ENCODE measurements at places on chromosomes 2 and 18. TPM values are rescaled to one million over a fixed set of nuclear protein-coding genes. Genes with fewer than 3 reads are reported as not detected.

DNA sequence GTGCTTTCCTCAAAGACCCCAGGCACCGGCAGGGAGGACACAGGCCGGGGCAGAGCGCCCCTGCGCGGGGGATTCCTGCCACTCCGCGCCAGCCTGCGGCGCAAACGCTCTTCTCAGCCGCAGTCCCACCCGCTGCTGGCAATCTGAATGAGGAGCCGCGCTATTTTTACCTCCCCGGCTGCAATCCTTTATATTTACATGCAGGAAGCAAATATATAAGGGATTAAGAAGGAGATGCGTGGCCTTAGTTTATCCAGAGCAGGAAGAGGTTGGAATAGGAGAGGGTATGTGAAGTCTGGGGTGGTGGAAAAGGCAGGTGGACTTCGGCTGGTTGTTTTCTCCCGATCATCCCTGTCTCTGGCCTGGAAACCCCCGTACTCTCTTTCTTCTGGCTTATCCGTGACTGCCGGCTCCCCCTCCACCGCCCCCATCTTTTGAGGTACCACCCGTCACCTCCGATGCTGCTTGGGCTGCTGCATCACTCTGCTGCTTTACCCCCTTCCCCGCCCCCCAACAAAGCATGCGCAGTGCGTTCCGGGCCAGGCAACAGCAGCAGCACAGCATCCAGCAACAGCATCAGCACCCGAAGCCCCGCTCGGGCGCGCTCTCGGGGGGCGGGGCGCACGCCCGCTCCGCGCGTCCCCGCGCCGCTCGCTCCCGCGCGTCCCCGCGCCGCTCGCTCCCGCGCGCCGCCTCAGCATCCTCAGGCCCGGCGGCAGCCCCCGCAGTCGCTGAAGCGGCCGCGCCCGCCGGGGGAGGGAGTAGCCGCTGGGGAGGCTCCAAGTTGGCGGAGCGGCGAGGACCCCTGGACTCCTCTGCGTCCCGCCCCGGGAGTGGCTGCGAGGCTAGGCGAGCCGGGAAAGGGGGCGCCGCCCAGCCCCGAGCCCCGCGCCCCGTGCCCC, at the start of gene ADAM23:
ADAM23 (plus strand) TSS at position 700 of the 902 bp plus-strand sequence. CDS start 335 bp downstream, outside the sequence.
- peak within 1 kb of the TSS; percentile 67 for H3K27ac ChIP-seq
- H3K36me3 ChIP-seq, result no peaks in the 10 kb centered on the region
- no peak for DNase-seq
- H3K4me3 ChIP-seq, result peak within 1 kb of the TSS; percentile 61
- peaks cover 4% of the 10 kb centered on the region for H3K27me3 ChIP-seq
- peaks cover 12% of the 10 kb centered on the region for H3K4me1 ChIP-seq

GRCh38 chr18:38198956-38199355, 633.4 kb upstream of the CELF4 start:
- no peaks in the 10 kb centered on the region for H3K36me3 ChIP-seq
- no peak overlapping the region for H3K4me3 ChIP-seq
- H3K4me1 ChIP-seq, result no peaks in the 10 kb centered on the region
- DNase-seq, result no peak
- H3K27me3 ChIP-seq, result no peaks in the 10 kb centered on the region

DNA sequence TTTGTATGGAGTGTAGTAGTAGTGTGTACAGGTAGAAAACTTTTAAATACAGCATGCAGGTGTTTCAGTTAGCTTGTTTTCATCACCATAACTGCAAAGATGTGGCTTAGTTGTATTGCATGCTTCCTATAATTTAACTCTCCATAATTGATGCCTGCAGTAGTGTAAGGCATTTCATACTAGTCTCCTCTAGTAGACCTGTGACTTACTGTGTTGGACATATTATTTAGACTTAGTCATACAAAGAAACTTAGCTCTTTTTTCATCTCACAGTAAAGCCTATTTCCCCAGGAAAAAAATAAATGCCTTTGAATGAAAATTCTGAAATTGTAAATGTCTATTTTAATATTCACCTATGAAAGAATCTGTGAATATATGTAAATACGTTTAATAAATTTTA, 52.8 kb upstream of the TWSG1 start:
- no peak overlapping the region for H3K27ac ChIP-seq
- no peak for DNase-seq
- H3K4me3 ChIP-seq, result no peak overlapping the region
- H3K36me3 ChIP-seq, result peaks cover 52% of the 10 kb centered on the region
- H3K27me3 ChIP-seq, result no peaks in the 10 kb centered on the region
- H3K4me1 ChIP-seq, result no peaks in the 10 kb centered on the region

GRCh38 chr2:108980076-108980475, 8.9 kb downstream of the EDAR start:
- H3K27me3 ChIP-seq, result no peaks in the 10 kb centered on the region
- no peaks in the 10 kb centered on the region for H3K36me3 ChIP-seq
- no peak for DNase-seq
- H3K4me3 ChIP-seq, result no peak overlapping the region
- peaks cover 9% of the 10 kb centered on the region for H3K4me1 ChIP-seq

GRCh38 chr18:30925795-30926194, 116.7 kb downstream of the DSC3 start:
- no peak overlapping the region for H3K27ac ChIP-seq
- no peaks in the 10 kb centered on the region for H3K4me1 ChIP-seq
- DNase-seq, result no peak
- no peak overlapping the region for H3K4me3 ChIP-seq

- no peak for DNase-seq
- H3K27ac ChIP-seq, result no peak overlapping the region
- no peak overlapping the region for H3K4me3 ChIP-seq
- H3K27me3 ChIP-seq, result no peaks in the 10 kb centered on the region
- peaks cover 4% of the 10 kb centered on the region for H3K4me1 ChIP-seq
- H3K36me3 ChIP-seq, result no peaks in the 10 kb centered on the region
Measured at GRCh38 chr2:119218478-119219064, 5.1 kb upstream of the STEAP3 start.

- H3K4me1 ChIP-seq, result no peaks in the 10 kb centered on the region
- H3K36me3 ChIP-seq, result no peaks in the 10 kb centered on the region
- H3K27ac ChIP-seq, result no peak overlapping the region
- H3K4me3 ChIP-seq, result no peak overlapping the region
- H3K27me3 ChIP-seq, result no peaks in the 10 kb centered on the region
Measured at GRCh38 chr2:121120991-121121390, 164.0 kb downstream of the TFCP2L1 start.

DNA sequence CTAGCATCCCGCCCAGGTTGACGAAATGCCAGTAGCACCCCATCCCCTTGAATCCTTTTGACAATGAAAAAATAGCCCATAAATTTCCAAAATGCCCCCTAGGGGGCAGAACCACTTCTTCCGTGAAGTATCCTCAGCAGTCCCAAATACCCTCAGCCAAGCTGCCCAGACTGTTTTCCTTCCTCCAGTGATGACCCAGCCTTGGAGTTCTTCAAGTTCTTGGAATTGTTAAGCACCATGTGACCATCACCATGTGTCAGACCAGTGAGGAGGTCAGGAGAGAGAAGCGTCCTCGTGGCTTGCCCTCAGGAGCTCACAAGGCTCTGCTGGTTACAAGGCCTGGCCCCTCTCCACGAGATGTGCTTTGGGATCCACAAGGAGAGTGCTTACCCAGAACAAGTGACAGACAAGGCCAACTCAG, 1.4 kb upstream of the SLC23A3 start:
- no peaks in the 10 kb centered on the region for H3K27me3 ChIP-seq
- no peak overlapping the region for H3K4me3 ChIP-seq
- H3K27ac ChIP-seq, result peak overlapping the region; percentile 79
- peaks cover 39% of the 10 kb centered on the region for H3K4me1 ChIP-seq
- peaks cover 19% of the 10 kb centered on the region for H3K36me3 ChIP-seq
- DNase-seq, result peak; percentile 92

ANKRD30B gene
- total RNA-seq, result not detected

SIX3 gene
- total RNA-seq, result 0.11 TPM

SCYGR8 gene
- total RNA-seq, result not detected

GALNT13 gene
- total RNA-seq, result 0.42 TPM

CABLES1 gene
- total RNA-seq, result 8.3 TPM

FARP2 gene
- total RNA-seq, result 30.1 TPM

GPR155 gene
- 28.8 TPM for total RNA-seq

C2orf80 gene
- not detected for total RNA-seq

All from esophagus muscularis mucosa (tissue), 4 donors.